CD4-positive, CD25-positive, alpha-beta regulatory T cell (primary cell): ENCODE measurements at places on chromosomes 5 and 9. TPM values are rescaled to one million over a fixed set of nuclear protein-coding genes. Genes with fewer than 3 reads are reported as not detected.
A peak's percentile ranks its signal among the peaks of the same experiment; 100 is the strongest.

DNA sequence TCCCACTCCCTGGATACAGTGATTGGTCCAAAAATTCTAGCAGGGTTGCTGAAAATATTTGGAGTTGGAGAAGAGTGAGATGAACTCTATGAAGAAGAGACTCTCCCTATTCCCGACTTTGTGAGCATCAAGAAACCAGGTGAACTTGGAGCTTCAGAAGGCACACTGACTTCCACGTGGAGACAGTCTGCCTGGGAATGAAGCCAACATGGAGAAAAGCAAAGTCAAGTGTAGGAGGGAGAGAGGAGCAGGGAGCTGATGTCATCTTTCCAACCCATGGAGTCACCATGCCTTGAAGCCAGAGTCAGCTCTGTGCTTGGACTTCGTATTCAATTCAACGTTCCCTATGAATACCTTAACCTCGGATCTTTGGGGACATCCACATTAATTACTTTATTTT lies 125.1 kb downstream of the NPR3 start:
- no peak overlapping the region for H3K27ac ChIP-seq
- H3K36me3 ChIP-seq = no peaks in the 10 kb centered on the region
- DNase-seq = no peak
- no peak overlapping the region for H3K4me3 ChIP-seq

- H3K4me3 ChIP-seq = no peak overlapping the region
- peaks cover 9% of the 10 kb centered on the region for H3K27me3 ChIP-seq
- H3K4me1 ChIP-seq = no peaks in the 10 kb centered on the region
- H3K36me3 ChIP-seq = no peaks in the 10 kb centered on the region
- DNase-seq = no peak
- H3K27ac ChIP-seq = no peak overlapping the region
These were observed 11.0 kb downstream of the DAB2 start for GRCh38 chr5:39413771-39414170.

DNA sequence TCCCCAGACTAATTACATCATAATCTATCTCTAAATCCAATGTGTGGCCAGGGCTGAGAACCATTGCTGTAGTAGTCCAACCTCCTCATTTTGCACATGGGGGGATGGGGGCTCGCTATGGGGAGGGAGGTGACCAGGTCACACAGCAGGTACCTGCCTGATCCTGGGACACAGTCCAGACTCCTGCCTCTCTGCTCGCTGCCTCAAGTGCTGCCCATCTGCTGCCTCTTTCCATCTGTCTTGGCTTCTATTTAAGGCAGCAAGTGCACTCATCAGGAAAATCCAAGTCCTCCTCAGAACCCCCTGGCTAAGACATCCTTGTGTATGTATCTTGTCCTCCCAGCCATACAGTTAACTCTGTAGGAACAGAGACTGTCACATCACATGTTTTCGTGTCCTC lies 57.7 kb upstream of the FRRS1L start:
- H3K36me3 ChIP-seq = no peaks in the 10 kb centered on the region
- no peak for DNase-seq
- no peaks in the 10 kb centered on the region for H3K4me1 ChIP-seq

DNA sequence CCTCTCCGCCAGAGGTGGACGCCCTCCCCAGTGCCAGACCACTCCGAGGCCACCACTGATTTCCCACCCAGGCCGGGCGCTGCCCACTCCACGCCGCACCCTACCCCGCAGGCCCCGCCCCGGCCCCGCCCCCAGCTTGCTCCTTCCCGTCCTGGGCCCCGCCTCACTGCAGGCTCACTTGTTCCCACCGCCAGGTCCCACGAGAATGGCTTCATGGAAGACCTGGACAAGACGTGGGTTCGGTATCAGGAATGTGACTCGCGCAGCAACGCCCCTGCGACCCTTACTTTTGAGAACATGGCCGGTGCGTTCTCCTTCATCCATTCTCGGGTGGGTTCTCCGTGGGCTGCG lies 6.5 kb downstream of the LRRC26 start:
- peaks cover 2% of the 10 kb centered on the region for H3K27me3 ChIP-seq
- H3K27ac ChIP-seq = no peak overlapping the region
- H3K4me1 ChIP-seq = peaks cover 12% of the 10 kb centered on the region

Gene MYOT
- total RNA-seq = not detected

Gene TMEM171
- total RNA-seq = not detected

DNA sequence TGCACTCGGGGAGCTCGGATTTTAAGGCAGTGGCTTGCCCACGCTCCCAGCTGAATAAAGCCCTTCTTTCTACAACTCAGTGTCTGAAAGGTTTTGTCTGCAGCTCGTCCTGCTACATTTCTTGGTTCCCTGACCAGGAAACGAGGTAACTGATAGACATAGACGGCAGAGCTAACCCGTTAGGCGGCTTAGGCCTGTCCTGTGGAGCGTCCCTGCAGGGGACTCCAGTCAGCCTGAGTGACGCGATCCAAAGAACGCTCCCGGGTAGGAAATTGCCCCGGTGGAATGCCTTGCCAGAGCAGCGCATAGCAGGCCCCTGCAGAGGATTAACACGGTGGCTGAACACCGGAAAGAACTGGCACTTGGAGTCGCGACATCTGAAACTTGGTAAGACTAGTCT lies 1.8 kb upstream of the SELENOP start:
- no peak overlapping the region for H3K4me3 ChIP-seq
- DNase-seq = no peak
- H3K4me1 ChIP-seq = no peaks in the 10 kb centered on the region
- H3K27ac ChIP-seq = no peak overlapping the region

DNA sequence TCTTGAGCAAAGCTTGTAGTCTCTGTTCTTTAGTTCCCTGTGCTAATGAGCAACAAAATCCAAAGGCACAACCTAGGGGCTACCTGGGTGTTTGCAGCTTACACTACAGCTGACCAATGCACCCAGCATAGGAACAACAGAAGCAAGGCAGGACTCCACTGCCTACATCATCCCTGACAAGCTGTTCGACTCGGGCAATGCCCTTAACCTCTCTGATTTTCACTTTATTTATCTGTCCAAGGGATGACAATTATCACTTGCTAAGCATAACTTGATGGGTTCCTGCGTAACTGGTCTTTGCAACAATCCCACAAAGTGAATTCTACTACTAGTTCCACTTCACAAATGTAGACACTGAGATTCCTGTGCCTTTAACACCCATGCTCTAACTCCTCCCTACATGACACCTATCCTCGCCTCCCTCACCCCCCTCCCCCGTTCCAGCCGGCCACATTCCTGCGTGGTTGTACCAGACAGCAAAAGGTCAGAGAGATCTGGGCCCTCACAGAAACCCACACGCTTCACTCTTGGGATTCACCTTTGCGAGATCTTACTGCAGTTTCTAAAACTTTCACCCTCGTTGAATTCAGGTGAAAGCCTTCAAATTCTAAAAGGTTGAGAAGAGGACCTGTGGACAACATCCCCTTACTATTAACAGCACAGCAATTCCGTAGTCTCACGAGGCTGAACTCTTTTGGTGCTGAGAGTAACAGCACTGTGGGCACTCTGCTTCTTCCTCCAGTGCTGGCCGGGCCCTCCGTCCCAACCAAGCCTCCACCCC lies 995 bp downstream of the IPPK start:
- peaks cover 30% of the 10 kb centered on the region for H3K4me1 ChIP-seq
- no peaks in the 10 kb centered on the region for H3K36me3 ChIP-seq
- peak overlapping the region; percentile 83 for H3K4me3 ChIP-seq
- peak; percentile 18 for DNase-seq
- H3K27ac ChIP-seq = peak overlapping the region; percentile 87
- no peaks in the 10 kb centered on the region for H3K27me3 ChIP-seq

DNA sequence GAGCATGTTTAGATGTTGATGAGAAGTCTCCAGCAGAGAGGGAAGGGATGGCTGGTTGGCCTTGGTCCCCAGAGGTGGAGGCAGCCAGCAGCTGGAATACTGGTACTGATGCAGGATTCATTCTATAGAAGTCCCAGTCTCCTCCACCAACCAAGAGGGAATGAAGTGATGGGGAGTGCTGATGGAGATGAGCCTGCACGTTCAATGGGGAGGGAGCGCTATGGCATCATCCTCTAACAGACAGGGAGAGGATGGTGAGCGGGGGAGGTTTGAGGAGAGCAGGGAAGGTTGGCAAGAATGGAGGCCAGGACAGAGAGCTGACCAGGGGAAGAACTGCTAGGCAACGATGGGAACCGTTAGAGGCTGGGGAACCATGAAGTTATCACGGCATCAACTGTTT lies 159.8 kb upstream of the MVB12B start:
- H3K4me3 ChIP-seq = no peak overlapping the region
- no peak overlapping the region for H3K27ac ChIP-seq
- H3K27me3 ChIP-seq = no peaks in the 10 kb centered on the region
- no peaks in the 10 kb centered on the region for H3K36me3 ChIP-seq
- H3K4me1 ChIP-seq = no peaks in the 10 kb centered on the region
- DNase-seq = no peak

Gene CDX1
- total RNA-seq = not detected

GRCh38 chr5:109105631-109106267 lies 304.0 kb downstream of the PJA2 start:
- H3K27me3 ChIP-seq = no peaks in the 10 kb centered on the region
- H3K4me3 ChIP-seq = no peak overlapping the region
- no peaks in the 10 kb centered on the region for H3K36me3 ChIP-seq
- no peak overlapping the region for H3K27ac ChIP-seq

Gene AGXT2
- total RNA-seq = not detected

Gene C9orf152
- total RNA-seq = not detected

GRCh38 chr5:45862763-45863162 lies 166.6 kb upstream of the HCN1 start:
- H3K36me3 ChIP-seq = no peaks in the 10 kb centered on the region
- no peak overlapping the region for H3K27ac ChIP-seq
- H3K27me3 ChIP-seq = no peaks in the 10 kb centered on the region
- no peaks in the 10 kb centered on the region for H3K4me1 ChIP-seq
- H3K4me3 ChIP-seq = no peak overlapping the region

DNA sequence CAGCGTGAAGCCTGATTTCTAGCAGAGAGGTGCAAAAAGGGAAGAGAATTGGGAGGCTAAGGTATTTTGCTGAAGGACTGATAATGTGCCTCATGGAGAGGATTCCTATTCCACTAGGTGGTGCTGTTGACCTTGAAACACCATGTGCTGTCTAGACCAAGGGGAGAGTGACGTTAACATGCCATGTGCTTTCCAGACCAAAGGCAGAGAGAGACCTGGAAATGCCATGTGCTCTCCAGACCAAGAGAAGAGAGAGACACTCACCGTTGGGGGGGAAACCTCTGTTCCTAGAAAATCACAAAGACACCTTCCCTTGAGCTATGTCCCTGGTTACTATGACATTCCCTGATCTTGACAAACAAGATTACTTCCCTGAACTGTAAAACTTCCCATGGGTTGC lies 286.0 kb upstream of the TUSC1 start:
- H3K27me3 ChIP-seq = no peaks in the 10 kb centered on the region
- DNase-seq = no peak
- H3K4me1 ChIP-seq = no peaks in the 10 kb centered on the region

Gene MAP1B
- 0.12 TPM for total RNA-seq

Gene SERF1B
- 39.7 TPM for total RNA-seq

DNA sequence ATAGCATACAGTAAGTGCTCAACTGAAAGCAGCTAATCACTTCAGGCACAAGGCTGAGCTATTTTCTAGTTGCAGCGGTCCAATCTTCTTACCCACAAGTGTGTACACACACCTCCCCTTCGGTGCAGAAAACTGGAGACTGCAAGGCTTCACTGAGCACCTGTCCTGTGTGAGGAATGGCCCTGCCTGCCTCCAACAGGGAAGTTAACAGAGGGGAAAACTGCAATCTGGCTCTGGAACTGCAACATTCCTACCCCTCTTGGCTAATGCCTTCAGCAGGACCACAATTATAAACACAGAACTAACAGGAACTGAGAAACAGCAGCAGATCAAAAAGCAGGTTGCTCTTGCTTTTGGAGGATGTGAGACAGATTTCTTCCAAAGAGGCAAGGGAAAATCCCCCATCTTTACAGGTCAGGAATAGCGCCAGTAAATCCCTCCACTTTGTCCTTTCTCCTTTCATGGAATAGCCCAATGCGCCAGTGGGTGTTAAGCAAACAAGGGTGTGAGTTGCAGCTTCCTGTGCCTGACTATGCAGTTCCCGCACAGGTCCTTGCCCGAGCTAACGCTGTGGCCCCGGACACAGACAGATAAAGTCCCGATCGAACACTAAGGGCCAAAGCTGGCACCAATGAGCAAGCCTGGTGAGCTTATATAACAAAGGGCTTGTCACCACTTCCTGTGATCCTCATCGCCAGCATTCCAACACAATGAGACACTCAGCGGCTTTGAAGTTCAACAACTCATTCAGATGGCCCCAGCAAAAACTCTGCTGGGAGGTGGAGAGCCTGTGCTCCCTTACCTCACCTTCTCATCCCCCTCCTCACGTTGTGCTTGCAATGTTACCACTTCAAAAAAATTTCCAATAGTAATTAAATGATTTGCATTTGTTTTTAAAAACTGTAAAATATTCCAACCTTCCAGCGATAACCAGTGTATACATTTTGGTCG lies 21.5 kb downstream of the SHB start:
- H3K27ac ChIP-seq = no peak overlapping the region
- H3K27me3 ChIP-seq = no peaks in the 10 kb centered on the region
- no peaks in the 10 kb centered on the region for H3K36me3 ChIP-seq
- no peak overlapping the region for H3K4me3 ChIP-seq
- no peak for DNase-seq
- H3K4me1 ChIP-seq = no peaks in the 10 kb centered on the region

Gene ACTBL2
- not detected for total RNA-seq

Gene SLC4A9
- total RNA-seq = not detected

GRCh38 chr5:139640421-139641115 lies 7.6 kb upstream of the CXXC5 start:
- H3K27me3 ChIP-seq = no peaks in the 10 kb centered on the region
- no peaks in the 10 kb centered on the region for H3K36me3 ChIP-seq
- DNase-seq = no peak
- H3K27ac ChIP-seq = no peak overlapping the region
- peaks cover 37% of the 10 kb centered on the region for H3K4me1 ChIP-seq
- no peak overlapping the region for H3K4me3 ChIP-seq

GRCh38 chr5:11733185-11733839 lies 170.9 kb downstream of the CTNND2 start:
- no peak for DNase-seq
- H3K4me3 ChIP-seq = no peak overlapping the region
- no peaks in the 10 kb centered on the region for H3K36me3 ChIP-seq
- H3K27ac ChIP-seq = no peak overlapping the region

DNA sequence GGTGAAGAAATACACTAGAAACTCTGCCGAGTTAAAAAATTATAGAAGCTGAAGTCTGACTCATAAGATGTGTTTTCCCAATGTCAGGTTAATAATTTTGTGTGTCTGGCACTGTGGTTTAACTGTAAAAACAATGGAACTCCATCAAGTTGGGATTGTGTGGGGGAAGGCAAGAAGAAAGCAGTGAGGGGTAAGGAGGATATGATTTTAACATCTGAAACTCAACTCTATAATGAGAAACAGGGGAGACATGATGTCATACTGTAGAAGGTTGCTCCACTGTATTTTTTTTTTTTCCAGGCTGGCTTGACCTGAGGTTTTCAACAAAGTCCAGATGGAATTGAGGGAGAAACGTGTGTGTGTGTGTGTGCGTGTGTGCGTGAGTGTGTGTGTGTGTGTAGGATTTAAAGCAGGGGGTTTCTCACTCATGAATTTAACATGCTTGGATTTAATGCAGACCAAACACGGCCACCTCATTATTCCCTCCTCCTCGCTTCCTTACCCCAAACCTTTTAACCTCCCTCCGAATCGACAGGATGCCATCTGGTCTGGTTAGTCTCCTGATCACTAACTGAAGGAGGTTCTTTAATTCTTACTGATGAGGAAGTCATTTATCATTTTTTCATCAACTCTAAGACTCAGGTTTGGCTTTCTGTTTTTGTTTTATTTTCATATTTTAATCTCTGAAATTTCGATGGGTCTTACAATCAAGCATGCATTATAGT lies 140.2 kb upstream of the LPAR1 start:
- no peaks in the 10 kb centered on the region for H3K27me3 ChIP-seq
- DNase-seq = no peak
- no peaks in the 10 kb centered on the region for H3K36me3 ChIP-seq
- no peaks in the 10 kb centered on the region for H3K4me1 ChIP-seq
- H3K4me3 ChIP-seq = no peak overlapping the region

Gene FOXD4L5
- not detected for total RNA-seq

Gene GABRB2
- total RNA-seq = not detected
